ENCODE measurements at places on chromosomes 6 and 20.

GRCh38 chr6:169073311-169073710, 180.3 kb downstream of the THBS2 start:
- DNase-seq: no peak

DNA sequence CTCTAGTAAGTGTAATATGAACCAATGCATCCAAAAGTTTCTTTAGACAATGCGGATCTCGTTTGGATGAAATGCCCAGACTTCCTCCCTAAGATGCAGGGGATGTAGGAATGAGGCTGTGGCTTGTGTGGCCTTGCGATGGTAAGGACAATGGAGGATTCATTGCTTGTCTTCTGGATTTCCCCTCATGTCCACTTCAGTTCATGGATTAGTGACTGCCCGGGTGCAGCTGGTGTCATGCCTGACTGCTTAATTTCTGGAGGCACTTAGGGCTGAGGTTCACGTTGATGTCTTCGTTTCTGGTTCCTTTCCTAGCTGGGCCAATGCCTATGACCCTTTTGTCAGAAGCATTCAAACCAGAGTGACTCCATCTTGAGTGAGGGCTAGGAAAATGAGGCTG, 93.8 kb downstream of the SCP2D1 start:
- DNase-seq: no peak

DNA sequence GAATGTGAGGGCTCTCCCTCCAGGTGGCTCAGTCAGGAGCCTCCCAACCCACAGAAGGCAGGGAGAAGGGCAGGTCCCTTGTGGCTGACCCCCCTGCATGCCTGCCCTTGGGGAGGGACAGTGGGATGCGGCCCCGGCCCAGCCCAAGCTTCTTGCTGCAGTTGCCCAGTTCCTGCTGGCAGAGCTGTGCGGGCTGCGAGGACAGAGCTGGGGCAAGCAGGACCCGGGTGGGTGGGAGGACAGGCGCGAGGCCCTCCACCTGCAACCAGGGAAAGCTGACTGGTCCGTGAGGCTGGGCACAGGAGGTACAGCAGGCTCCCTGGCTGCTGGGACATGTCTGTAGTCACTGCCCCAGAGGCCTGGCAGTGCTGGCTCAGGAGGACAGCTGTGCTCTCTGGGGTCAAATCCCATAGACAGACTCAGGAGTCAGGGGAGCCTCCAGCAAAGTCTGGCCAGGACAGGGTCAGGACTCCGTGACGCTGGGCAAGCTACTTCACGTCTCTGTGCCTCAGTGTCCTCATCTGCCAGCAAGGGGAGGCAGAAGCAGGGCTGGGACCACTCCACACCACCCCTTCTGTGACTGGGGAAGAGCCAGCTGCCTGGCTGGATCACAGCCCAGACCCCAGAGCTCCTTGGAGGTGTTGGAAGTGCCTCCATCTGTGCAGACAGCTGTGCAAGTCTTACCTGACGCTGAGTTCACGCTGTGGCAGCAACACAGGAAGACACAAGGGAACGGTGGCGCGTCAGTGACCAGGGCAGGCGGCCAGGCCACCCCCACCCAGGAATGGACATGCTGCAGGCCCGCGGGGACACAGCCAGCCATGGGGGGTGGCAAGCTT, 13.0 kb downstream of the UCKL1 start:
- DNase-seq: no peak

DNA sequence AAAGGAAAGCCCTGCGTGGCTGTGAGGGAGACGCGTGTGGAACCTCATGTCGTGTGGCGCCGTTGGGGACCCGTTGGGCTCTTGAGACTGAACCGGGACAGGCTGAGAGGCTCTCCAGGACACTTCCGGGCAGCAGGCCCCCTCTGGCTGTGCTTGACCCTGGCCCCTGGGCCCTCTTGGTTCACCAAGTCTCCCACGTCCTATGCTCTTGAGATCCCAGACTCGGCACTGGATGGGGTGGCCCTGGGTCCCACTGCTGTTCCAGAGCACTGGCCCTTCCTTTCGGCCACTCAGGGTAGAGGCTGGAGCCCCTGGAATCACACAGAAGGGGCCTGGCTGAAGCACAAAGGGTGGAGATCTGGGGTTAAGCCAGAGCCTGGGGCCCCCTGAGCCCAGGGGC, 30.4 kb downstream of the NTSR1 start:
- no peak for DNase-seq

DNA sequence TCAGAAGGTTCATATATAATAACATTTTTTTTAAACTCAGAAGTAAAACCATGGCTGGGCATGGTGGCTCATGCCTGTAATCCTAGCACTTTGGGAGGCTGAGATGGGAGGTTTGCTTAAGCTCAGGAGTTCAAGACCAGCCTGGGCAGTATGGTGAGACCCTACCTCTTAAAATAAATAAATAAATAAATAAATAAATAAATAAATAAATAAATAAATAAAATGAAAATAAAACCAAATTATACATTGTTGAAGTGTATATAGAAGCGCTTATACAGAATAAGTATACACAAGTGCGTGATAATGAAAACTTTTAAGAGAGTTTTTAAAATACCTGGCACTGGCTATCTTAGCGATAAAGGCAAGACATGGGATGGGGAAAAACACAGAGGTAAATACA, 71.6 kb downstream of the OR2B2 start:
- DNase-seq: no peak

DNA sequence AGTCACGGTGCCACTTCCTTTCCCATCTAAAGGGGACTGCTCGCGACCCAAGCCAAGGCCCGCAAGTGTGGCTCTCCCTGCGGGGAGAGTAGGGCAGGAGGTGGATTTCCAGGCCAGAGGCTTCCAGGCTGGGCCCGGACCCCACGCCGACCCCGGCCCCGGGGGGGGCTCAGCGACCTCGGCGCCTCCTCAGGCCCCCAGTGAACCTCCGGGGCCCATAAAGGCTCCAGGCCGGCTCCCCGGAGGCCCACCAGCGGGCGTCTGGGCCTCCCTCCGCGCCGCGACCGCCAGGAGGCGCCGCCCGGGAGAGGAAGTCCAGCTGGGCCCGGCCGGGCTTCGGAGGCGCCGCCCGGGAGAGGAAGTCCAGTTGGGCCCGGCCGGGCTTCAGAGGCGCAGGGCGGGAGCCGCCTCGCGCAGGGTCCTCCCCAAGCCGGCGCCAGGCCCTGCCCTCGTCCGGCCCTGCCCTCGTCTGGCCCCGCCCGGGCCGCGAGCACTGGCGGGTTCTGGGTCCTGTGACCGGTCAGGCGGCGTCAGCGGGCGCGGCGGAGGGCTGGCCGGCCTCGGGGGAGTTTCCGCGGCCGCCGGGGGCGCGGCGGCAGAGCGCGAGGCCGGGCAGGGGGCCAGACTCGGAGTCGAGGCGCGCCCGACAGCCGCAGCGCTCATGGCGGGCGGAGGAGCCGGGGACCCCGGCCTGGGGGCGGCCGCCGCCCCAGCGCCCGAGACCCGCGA, at the start of gene RAB32:
Gene RAB32 (plus strand): TSS at position 623 of the 729 bp plus-strand sequence. CDS start 39 bp downstream, at position 662.
- peak; percentile 87 for DNase-seq

DNA sequence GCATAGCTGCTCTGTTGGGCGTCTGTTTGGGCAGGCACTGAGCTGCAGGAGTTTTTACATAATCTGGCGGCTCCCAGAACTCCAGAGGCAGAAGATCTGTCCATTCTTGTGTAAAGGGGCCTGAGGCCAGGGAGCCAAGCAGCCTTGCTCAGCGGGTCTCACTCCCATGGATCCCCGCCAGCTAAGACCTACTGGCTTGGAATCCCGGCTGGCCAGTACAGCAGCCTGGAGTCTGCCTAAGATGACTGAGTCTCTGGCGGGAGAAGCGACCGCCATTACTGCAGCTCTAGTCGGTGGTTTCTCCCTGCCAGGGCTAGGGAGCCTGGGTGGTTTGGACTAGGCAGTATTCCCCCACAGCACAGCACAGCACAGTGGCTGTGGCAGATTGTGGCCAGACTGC, 268.4 kb upstream of the SYNCRIP start:
- no peak for DNase-seq

- peak; percentile 95 for DNase-seq
Observed at GRCh38 chr6:32796848-32797776, 19.7 kb downstream of the HLA-DOB start.

GRCh38 chr6:131597446-131597845, 24.4 kb downstream of the ARG1 start:
- DNase-seq: no peak

- DNase-seq: no peak
Observed at GRCh38 chr6:116557893-116558292, 4.3 kb downstream of the CALHM4 start.

- no peak for DNase-seq
Observed at GRCh38 chr20:5570452-5570851, 179.7 kb upstream of the SHLD1 start.

DNA sequence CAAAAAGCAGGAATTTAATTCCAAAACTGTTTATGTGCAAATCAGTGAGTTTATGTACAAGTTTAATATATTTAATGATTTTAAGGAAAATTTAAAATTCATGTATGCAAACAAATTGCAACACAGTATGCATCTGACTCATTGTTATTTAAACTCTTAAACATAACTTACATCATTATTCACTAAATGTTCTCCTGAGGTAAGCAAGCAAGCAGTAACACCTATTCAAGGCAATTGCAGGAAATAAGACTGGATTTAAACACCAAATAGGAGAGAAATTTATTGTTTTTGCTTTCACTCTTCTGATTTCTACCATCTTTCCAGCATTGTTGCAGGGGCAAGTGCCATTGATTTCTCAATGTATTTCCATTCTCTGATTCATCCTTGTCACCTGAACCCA, 239.5 kb downstream of the TFAP2A start:
- DNase-seq: no peak

GRCh38 chr20:58078741-58079522, 149.5 kb downstream of the ANKRD60 start:
- DNase-seq: no peak

DNA sequence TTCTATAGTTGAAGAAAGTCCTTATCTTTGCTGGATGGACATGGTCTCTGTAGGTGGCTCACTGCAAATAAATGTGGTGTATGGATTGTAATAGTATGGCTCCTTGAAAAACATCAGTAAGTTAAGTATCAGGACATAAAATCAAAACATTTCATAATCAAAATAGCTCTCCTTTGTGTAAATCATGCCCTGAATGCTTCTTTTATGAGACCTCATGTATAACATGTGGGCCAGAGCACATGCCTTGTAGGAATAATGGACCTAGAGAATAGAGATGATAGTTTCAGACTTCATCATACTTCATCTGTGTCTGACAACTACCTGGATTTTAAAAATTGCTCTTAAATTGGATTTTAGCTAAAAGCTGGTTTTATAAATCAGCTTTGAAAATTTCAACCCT, 159.9 kb downstream of the ASCC3 start:
- DNase-seq: no peak

DNA sequence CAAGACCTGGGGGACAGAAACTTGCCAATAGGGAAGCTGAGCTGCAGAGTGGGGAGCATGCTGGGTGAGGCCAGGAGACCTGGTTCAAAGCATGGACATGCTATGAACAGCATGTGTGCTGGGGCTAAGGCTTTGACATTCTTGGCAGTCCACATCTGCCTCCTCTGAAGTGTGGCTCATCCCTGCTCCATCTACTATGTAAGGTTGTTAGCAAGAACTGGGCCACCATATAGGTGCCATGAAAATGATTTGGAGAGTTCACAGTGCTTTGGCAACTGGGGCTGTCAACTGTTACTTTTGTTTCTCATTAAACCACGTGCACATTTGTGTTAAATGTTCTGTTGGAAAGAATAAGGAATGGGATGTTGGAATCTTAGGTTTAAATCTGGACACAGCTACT, 311.1 kb downstream of the CDC5L start:
- no peak for DNase-seq

GRCh38 chr6:137913434-137913833, 46.4 kb downstream of the TNFAIP3 start:
- DNase-seq: no peak

GRCh38 chr20:64077094-64077493, 2.2 kb downstream of the RGS19 start:
- no peak for DNase-seq

- DNase-seq: no peak
Observed at GRCh38 chr6:16697437-16698161, 63.7 kb downstream of the ATXN1 start.

DNA sequence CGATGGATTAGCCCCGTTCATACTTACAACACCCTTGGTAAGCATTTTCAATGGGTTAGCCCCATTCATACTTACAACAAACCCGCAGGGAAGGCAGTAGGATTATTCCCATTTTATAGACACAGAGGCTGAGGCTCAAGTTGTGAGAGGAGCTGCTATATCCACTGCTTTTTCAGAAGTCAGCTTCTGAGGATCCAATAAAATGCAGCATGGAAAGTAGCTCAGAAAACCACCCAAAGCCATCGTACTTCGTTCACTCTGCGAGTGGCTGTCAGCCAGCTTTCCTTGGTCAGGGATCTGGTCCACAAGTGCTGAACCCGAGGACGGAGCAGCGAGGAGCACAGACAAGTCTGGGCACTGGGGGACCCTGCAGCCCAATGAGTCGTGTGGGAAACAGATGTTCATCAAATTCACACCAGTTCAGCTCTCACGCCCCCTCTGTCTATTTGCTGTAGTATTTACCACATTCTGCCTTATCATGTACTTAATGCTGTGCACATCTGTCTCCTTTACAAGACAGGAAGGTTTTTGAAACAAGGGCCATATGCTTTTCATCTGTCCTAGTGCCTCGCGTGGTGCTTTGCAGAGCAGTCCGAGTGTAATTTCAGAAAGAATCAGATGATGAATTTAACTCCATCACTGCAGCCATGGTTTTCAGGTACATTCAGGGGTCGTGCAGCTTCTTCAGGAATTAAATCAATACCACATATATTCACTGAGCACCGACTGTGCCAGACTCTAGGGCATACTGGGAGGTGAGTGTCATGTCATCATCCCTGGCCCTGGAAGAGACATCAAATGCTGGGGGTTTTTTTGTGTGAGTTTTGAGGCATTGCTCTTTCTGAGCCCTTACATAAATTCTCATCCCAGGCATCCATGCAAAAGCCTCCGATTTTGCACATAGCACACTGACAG, 256.9 kb downstream of the CDH26 start:
- DNase-seq: no peak

DNA sequence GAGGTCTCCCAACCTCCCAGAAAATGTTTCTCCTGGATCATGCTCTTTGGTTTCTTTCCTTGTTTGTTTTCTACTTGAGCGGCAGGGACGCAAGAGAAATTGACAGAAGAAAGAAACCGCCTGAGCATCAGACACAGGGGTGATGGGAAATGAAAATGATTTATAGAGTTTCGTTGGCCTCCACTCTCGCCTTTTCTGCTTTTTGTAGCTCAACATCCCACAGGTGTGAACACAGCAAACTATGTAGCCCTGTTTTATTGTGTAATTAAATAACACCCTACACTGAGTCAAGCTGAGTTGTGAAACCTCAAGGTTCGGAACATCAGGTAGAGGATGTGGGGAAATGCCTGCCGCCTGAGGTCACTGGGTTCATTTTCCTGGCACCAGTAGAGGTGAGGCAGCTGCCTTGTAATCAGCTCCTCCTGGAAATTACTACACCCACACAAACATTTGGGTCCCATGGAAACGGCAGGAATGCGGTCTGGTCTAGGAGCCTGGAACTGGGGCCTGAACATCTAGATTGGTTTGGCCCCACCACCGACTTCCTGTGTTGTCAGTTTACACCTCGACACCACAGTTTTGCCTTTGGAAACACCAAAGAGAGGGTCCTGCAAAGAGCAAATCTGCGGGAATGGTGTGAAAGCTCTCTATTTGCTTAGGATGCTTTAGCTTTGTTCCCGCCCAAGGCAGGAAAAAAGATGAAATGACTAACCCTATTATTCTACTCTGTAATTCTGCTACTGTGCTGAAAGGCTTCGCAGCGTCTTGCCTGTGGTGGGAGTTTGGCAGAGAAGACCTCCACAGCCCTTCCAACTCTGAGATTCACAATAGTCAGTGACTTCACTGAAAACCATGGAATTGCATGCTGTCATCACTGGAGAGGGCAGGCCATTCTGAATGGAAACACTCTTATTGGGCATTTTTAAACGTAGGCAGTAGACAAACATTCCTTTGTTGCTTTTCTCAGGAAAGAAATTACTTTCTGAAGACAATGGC, 53.0 kb downstream of the ADAT2 start:
- peak; percentile 13 for DNase-seq

GRCh38 chr20:11080010-11080409, 406.2 kb upstream of the JAG1 start:
- no peak for DNase-seq
